ENCODE measurements at places on chromosomes 5 and 9.

DNA sequence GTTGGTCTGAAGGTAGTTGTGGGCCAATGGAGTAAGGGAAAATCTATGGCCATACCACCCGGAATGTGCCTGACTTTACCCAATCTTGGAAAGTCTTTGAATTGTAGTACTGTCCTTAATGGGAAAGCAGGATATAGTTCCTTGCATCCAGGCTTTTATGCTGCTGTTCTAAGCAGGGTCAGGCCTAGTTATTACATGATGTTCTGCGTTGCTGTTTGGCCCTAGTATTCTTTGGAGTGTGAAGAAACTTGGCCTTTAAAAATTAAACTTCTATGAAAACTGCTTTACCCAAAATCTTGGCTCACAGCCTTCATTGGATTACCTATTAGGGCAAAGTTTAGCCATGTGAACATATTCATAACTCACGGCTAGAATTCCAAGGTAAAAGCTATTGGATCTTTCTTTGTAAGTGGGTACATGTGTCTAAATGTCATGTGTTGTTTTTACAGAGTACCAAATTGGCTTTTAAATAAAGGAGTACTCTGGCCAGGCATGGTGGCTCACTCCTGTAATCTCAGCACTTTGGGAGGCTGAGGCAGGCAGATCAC lies 211.1 kb downstream of the DTWD2 start:
- DNase-seq: no peak

DNA sequence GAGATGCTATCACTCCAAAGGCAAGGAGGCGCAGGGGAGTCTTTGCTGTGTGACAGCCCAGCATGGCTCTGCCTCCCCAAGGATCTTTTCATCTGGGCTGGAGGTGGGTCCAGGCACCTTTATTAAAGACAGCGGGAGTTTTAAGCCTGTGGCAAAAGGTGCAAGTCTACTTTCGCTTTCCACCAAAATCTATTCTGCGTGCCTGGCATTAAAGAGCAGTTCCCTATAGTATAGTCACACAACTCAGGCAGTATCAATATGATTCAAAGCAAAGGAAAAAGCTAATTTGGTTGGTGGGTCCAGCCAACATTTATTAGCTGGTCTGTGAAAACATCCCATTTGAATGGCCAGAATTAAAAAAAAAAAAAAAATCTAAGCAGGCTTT lies 398.7 kb downstream of the EBF1 start:
- no peak for DNase-seq

- DNase-seq: no peak
Measured at GRCh38 chr9:113261917-113262671, 13.3 kb downstream of the CDC26 start.

DNA sequence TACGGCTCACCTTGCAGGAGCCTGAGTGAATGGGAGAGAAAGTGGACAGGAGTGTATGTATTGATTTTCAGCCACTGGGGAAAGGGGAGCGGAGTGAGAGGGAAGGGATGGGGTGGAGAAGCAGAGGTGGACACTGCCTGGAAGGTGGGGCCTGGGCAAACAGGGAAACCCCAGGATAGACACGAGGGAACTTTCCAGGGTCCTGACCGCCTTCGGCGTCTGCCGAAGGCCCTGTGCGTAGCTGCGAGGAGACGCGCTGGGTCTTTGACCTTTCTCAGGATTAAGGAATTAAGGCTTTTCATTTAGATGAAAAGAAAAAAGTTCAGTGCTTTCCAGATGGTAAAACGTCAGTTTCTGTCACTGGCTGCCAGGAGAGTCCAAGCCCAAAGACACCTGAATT lies 134.6 kb upstream of the RAPGEF1 start:
- DNase-seq: no peak

DNA sequence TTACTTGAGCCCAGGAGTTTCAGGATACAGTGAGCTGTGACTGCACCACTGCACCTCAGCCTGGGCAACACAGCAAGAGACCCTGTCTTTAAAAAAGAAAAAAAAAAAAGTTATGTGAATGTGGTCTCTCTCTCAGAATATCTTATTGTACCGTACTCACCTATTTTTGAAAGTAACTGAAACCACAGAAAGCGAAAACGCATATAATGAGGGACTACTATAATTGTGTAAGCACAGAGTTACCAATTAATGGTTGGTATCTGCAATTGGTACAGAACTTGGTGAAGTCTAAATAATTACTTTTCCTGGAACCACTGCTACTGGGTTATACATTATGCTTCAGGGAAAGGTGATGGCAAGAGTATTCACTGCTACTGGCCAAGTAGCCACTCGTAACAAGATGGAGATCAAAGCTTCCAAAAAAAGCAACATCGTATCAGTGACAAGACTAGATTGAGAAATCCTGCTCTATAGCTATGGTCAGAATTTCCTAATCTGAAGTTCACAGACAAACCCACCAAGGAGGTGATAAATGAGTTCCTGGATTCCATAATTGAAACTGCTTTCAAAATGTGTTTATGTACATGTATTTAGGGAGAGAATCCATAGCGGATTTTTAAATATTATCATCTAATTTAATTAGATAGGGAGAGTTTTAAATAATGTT lies 82.7 kb downstream of the NR6A1 start:
- DNase-seq: no peak

DNA sequence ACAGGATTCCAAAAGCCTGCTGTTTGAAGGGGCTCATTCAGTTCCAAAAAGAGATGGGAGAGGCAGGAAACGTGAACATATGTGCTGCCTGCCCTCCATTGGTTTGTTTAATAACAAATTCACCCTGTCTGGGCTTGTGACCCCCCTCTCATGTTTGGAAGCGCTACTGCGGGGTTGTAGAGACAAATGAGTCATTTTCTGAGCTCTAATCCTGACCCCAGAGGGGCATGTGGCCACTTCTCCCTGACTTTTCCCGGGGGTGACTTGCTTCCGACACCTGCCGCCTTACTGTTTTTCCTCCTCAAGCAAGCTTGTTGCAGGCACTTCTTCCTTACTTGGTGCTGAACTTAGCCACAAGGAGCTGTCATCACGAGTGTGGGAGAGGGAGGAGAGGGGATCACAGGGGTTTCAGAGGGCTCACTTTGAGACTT lies 75.9 kb downstream of the LMNB1 start:
- no peak for DNase-seq

- DNase-seq: no peak
Measured at GRCh38 chr9:96279932-96280331, 22.0 kb downstream of the HSD17B3 start.

DNA sequence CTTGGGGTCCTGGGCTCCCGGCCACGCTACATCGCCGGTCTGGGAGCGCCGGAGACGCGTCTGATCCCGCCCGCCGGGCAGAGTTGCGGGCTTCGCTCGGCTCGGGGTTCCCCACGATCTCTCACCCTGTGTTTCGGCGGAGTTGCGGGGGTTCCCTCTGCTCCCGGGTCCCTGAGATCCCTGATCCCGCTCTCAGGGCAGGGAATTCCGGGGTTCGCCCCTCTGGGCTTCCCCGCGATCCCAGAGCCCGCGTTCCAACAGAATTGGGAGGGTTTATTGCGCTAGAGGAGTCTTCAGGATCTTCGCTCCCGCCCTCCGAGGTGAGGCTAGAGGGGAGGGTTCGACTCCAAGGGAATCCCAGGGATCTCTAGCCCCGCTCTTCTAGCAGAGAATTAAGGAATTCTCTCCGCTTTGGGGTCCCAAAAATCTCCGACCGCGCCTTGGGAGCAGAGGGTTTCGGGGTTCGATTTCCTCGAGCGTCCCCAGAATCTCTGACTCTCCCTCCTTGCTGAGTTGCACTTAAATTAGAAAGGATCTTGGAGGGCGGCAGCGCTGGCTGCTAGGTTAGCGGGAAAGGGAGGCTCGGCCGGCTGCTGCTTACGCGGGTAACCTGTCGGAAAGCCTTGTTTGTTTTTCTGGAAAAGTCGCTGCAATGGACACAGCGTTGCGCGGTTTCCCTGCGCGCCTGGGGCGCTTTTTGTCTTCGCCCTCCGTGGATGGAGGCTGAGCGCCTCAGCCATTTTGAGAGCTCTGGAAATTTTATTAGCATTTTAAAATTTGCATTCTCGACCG lies 1.3 kb downstream of the DMRT1 start:
- no peak for DNase-seq

- DNase-seq: no peak
Measured at GRCh38 chr9:84819491-84819991, 150.0 kb downstream of the NTRK2 start.

GRCh38 chr5:61280205-61280604 lies 51.9 kb upstream of the ZSWIM6 start:
- DNase-seq: no peak

- DNase-seq: peak; percentile 64
Measured at GRCh38 chr9:22452415-22453010, 5.9 kb downstream of the DMRTA1 start.

GRCh38 chr5:180090769-180091546 lies 19.4 kb upstream of the RNF130 start:
- peak; percentile 62 for DNase-seq

- DNase-seq: no peak
Measured at GRCh38 chr9:78909566-78909965, 612.6 kb downstream of the PSAT1 start.

GRCh38 chr5:176743136-176743861 lies 67.1 kb upstream of the UNC5A start:
- DNase-seq: peak; percentile 33

DNA sequence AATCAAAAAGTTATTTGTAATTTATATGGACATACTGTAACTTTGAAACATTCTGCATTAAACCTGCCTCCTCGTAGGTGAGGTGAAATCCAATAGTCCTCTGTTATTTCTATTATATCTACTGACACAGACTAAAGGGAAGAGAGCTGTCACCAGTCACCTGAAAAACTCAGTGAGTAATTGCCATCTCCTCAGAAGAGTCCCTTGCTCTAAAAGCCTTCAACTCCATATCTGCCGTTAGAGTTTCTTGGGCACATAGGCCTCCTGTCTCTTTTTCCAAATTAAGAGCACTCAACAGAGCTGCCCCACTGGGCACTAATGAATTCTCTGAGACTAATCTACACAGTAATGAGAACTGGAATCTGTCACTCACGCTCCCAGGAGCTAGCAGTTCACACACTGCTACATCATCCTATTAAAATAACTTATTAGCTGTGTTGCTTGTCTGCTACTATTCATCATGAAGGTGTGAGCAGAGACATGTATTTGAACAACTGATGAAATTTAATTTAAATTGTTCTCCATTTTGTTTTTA lies 67.3 kb upstream of the VCAN start:
- DNase-seq: no peak

DNA sequence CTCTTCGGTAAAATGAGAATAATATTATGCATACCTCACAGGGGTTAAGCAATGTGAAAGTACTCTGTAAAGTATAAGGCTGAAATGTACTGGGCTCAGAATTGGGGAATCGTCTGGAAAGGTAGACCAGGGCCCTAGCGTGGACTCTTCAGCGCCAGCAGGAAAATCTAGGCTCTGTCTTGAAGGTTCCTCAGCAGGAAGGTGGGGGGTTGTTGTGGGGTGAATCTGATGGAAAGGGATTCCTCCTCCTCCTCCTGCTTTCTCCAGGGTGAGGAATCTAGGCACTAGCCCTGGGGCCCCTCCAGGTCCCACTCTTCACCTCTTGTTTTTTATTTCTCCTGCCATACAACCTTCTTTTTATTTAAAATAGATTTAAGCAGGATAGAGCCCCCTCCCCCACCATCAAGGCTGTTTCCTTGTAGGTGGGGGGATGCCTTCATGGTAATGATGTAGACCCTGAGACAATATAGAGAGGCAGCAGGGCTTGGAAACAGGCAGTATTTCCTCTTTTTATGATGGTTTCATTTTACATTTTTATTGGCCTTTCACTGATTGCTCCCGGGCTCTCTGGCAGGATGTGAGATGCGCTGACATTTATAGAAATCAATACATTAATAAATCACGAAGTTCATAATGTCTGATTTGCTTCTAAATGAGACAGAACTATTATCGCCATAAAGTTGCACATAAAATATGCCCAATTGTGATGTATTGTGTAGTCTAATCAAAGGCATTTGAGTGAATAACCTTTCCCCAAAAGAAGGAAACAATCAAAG lies 78.9 kb upstream of the GABRP start:
- DNase-seq: no peak

GRCh38 chr9:20557285-20557684 lies 65.0 kb downstream of the MLLT3 start:
- DNase-seq: no peak

DNA sequence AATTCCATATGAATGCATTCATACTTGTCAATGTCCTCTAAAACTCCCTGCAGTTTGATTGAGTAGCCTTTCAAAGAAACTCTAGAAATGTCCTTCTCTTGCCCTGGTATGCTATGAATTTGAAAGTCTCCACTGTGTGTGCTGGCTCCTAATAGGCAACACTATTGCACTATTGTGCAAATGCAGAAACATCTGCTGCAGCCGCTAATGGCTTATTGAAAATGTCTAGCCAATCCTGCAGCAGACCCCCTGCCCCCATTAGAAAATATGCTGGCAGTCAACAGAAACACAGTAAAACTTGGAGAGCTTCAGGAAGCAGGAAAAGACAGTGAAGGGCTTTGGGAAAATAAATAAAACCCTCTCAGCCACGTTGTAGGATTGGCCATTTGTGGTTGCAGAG lies 87.3 kb upstream of the GRAMD2B start:
- no peak for DNase-seq

GRCh38 chr5:108753331-108753730 lies 5.6 kb downstream of the FER start:
- no peak for DNase-seq

DNA sequence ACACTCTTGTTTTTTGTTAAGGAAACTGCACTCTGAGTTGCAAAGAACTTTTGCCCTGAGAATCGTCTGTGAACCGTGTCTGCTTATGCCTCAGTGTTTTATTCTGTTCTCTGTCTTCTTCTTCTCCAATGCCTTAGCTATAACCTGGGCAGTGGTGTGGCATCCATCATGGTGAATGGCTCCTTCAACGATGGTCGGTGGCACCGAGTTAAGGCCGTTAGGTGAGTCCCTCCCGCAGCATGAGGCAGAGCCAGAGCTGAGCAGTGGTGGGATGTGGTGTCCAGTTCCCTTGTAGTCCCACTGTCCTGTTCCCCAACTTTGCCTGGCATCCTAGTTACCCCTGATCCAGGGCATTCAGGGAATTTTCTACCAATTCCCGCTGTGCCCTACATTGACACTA lies 98.3 kb downstream of the LIFR start:
- peak; percentile 40 for DNase-seq

GRCh38 chr5:18798058-18798457 lies 1163.8 kb downstream of the TAF11L14 start:
- DNase-seq: no peak

GRCh38 chr5:54621709-54622108 lies 104.2 kb downstream of the SNX18 start:
- no peak for DNase-seq

GRCh38 chr5:5887833-5888232 lies 465.4 kb downstream of the ICE1 start:
- no peak for DNase-seq

GRCh38 chr5:54909911-54910870 lies 75.2 kb downstream of the ESM1 start:
- no peak for DNase-seq

- DNase-seq: no peak
Measured at GRCh38 chr9:120690372-120690771, 23.9 kb downstream of the MEGF9 start.

GRCh38 chr5:77418162-77418561 lies 74.0 kb downstream of the WDR41 start:
- DNase-seq: no peak

DNA sequence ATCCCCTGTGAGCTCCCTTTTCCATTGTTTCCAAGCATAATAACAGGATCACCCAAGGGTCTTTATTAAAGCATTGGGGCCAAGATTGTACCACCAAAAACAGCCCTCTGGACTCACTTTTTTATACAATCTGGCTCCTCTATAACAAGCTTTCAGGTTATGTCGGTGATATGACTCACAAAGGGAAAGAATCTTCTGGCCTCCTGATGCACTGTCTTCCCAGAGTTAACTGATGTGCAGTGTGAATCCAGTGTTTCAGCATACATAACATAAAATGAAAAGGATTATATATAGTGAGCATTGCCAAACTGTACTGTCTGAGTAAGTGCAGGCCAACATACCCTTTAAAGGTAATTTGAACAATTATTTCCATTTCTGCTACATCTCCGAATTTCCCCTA lies 33.9 kb upstream of the MAN2A1 start:
- DNase-seq: no peak
